Stimulated activated CD4-positive, alpha-beta T cell treated with anti-CD3 and anti-CD28 coated beads, Interleukin-12 subunit alpha, Interleukin-12 subunit beta, amount 100 ng/mL, for 48 hours (primary cell): ENCODE measurements at places on chromosomes 4 and X.

DNA sequence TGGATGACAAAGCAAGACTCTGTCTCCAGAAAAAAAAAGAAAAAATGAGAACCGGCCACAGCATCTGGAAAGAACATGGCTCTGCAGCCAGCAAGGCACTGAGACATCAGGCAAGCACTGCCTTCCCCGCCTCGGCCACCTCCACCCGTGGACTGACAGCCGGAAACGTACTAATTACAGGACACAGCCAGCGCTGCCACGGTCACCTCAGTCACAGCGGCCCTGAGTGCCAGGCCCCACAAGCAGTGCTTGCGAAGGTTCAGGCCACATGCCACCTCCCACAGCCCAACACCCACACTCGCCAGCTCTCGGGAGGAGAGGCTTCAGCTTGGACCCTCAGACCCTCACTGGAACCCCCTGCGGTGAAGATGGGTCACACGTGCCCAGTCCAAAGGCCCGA lies 16.8 kb downstream of the FAM53A start:
- no peak for DNase-seq

DNA sequence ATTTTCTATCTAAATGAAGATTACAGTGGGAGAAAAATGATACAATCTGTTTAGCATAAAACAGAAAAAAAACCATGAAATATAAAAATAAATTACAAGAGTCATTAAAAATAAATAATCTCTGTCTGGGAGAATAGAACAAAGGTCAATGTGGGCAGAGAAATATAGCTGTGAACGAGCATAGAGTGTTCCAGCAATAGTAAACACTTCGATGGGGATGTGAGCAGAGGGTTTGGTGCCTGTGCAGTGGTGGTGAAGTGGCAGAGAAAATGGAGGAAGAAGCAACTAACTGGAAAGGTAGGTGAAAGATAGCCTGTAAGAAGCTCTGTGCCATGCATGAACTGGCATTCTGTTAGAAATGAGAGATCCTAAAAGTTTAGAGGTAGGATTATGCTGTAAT lies 64.9 kb downstream of the ANKRD50 start:
- no peak for DNase-seq

DNA sequence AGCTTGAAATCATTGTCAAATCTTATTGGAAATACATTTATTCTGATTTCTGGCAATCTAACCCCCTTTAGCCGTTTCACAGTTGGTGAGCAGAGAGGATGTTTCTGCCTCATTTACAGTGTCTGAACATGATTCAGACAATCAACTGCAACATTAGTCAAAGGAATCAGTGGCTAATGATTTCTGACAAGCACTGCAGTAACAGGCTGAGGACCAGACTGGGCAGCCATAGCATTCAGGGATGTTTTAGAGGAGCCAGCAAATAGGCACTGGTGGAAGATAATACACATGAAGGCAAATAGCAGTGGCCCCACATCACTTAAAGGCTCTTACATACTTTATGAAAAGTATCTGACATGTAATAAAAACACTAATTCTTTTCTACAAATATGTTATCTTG lies 102.8 kb downstream of the TTC29 start:
- DNase-seq = no peak

GRCh38 chr4:183716302-183716701 lies 57.2 kb downstream of the TRAPPC11 start:
- no peak for DNase-seq

- no peak for DNase-seq
Observed at GRCh38 chrX:68705986-68706385, 58.5 kb downstream of the STARD8 start.

DNA sequence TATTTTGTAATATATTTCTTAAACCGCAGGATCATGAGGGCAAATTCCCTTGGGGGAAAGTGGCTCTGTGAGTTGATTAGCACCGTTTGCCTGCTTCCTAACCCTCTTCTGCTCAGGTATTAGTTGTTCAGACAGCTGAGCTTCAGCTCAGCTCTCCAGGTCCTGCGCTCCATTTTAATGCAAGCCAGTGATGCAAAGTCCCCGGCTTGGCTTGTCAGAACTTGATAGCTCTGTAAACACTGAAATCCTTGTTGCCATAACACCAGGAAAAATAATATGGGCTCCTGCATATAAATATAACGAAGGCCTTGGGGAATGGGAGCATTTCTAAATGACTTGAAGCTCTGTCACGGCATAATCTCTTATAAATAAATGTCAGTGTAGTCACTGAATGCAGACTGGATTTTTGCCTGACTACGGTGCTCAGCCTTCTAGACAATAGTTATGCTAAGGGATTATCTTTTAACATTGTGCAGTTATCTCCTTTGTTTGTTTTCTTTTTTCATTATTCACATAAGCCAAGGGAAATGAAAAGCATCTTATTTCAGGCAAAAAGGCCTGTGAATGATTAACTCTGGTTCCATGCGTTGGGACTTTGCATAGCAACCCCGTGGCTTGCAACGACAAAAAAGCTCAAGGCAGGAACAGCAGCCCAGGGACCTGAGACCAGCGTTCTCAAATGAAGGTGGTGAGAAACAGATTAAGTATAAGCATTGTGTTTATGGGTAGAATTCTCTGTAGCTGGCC lies 253.2 kb downstream of the SPRY1 start:
- DNase-seq = no peak

DNA sequence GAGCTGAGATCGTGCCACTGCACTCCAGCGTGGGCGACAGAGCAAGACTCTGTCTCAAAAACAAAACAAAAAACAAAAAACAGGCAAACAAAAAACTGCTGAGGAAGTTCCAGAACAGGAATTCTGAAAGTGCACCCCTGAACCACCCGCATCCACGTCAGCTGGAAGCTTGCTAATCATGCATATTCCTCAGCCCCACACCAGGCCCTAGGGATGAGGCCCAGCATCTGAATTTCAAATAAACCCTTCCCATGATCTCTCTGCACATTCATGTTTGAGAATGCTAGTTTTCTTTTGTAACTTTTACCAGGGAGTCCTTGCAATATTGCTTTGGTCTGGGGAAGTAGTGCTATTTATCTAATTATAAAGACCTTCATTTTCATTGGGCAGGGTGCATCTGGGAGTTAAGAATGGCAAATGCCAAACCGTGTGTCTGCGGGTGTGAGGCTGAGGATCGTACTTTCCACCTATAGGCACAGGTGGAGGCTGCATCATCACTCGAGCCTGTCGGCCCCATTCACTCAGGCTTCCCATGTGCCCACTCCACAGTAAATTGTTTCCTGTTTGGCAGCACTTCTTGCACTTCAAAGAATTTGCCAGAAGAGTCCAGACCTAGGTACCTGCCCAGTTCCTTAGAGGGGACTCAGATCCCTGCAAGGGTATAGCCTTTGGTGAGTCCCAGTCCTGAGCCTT lies 23.6 kb downstream of the CCKAR start:
- DNase-seq = no peak

- DNase-seq = no peak
Observed at GRCh38 chr4:139735381-139736273, 70.0 kb downstream of the MGST2 start.

DNA sequence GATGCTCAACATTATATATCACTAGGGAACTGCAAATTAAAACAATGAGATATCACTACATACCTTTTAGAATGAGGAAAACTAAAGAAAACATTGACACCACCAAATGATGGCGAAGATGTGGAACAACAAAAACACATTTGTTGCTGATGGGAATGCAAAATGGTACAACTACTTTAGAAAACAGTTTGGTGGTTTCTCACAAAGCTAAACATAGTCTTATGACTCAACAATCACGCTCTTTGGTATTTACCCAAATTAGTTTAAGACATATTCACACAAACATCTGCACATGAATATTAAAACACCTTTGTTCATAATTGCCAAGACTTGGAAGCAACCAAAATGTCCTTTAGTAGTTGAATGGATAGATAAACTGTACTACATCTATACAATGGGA lies 53.2 kb downstream of the USO1 start:
- no peak for DNase-seq

DNA sequence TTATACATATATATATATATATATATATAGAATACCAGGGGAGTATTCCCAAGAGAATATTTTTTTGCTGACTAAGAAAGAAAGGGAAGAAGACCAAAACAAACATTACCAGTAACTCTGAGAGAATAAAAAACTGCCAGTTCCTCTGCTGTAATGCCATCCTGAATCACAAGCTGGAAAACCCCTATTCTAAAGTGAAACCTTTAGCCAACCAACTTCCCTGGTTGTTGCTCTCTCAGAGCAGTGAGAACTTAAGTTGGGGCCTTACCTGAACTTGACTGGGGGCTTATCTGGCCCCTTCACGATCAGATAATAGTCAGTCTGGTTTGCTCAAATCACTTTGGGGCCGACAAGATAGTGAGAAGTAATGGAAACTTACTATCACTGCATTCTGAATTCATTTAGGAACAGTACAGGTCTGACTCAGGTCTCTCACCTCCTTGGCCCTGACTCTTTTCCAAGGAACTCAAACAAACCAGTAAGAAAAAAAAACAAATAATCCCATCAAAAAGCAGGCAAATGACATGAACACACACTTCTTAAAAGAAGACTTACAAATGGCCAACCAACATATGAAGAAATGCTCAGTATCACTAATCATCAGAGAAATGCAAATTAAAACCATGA lies 62.5 kb downstream of the CD40LG start:
- no peak for DNase-seq

DNA sequence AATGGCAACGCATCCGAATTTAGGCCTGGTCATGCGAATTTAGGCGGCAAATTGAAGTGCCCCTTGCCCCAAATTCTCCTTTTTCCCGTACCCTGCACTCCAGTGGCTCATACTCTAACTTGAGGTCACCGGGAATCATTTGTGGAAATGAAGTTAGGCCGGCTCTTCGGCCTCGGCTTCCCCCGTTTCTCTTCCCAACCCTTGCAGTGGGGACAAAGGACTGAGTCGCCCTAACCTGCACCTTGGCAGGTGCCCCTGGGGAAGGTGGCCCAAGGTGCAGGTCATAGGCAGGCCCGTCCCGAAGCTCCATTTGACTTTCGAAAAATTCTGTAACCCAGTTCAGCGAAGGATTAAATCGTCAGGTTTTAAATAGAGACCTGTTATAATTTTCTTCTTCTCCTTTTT lies 811 bp downstream of the SRD5A3 start:
- DNase-seq = no peak

GRCh38 chrX:40617566-40617965 lies 5.7 kb upstream of the MPC1L start:
- DNase-seq = no peak

GRCh38 chr4:121448231-121448630 lies 67.4 kb upstream of the QRFPR start:
- no peak for DNase-seq

DNA sequence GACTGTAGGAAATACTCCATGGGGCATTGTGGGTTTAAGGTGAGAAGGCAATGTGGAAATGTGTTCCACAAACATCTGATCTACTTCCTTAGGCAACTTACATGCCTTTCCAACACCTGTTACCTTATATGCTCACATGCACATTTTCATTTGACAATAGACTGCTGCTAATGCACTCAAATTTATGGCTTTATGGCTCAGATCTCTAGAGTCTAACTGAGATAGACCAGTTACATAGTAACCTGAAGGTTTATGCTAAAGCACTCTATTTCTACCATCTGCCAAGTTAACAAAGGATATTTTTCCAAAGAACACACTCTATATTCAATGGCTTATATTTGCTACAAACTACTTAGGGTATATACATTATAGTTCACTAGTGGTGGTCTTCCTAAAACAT lies 969.0 kb downstream of the TECRL start:
- no peak for DNase-seq

GRCh38 chr4:76697129-76697803 lies 200.7 kb downstream of the SOWAHB start:
- DNase-seq = no peak

- DNase-seq = no peak
Observed at GRCh38 chr4:90852237-90852636, 725.0 kb downstream of the CCSER1 start.

DNA sequence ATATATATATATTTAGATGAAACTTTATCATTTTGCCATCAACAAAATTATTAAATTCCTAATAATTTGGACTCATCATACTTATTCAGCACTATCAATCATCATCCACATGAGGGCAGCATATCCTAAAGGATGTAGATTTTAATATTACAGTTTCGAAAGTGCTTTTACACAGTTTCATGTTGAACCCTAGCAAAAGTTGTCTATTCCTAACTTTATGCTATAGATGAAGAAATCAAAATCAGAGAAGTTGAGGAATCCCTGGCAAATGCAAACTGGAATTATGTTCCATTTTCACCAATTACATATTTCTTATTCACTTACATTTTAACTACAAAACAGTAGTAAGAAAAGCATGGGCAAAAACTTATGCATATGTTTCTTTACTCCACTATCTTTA lies 36.6 kb upstream of the UGT2A1 start:
- DNase-seq = no peak

- no peak for DNase-seq
Observed at GRCh38 chrX:2220829-2221567, 279.8 kb downstream of the DHRSX start.

DNA sequence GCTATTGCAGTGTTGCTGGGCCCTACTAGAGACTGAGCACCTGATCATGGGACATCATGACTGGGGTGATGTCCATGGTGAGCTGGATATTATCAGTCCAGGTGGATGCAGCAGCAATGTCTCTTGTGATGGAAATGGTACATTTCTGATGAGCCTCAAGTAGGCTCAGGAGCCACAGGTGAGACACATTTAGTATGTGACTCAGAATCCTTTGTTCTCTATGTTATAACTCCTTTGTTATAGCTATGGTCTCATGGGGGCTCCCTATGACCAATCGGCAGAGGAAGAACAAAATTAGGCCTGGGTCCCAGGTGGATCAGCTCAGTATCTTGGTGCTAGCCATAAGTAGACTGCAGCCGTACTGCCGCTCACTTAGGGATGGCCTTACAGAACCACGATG lies 107.9 kb upstream of the FAT1 start:
- no peak for DNase-seq

GRCh38 chr4:76964769-76965168 lies 15.2 kb downstream of the SEPTIN11 start:
- DNase-seq = no peak

DNA sequence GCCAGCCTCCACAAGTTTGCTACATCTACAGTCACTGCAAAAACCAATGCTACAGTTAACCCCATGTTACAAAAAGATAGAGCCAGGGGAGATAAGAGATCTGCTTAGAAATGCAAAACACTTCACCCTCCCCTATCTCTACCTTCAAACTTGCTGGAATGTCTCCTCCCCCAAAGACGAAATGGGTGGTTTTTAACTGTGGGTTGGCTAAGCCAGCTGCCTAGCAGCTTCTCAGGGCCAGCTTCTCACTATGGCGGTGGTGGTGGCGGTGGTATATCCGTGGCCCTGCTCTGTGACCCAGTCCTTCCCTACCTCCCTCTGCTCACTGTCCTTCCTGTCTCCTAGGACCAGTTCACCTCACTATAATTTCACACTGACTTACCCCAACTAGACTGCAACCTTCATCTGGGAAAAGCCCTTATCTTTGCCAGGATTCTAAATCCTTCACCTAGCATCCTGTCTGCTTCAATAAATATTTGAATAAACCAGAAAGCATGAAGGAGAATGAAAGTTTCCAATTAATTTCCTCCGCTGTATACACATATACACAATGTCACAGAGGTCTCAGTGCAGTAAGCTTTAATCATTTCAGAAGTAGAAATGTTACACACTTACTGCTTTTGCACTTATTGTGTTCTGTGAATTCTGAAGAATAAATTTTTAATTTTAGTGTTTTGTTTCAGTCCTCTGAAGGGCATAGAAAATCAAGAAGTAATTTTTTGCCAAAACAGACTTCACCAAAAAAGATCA lies 46.3 kb downstream of the SH3KBP1 start:
- no peak for DNase-seq

- no peak for DNase-seq
Observed at GRCh38 chr4:133741766-133742165, 459.8 kb downstream of the PABPC4L start.

GRCh38 chrX:151725338-151725614 lies 9.3 kb upstream of the CNGA2 start:
- no peak for DNase-seq
